ENCODE measurements at places on chromosomes 3 and 15.

DNA sequence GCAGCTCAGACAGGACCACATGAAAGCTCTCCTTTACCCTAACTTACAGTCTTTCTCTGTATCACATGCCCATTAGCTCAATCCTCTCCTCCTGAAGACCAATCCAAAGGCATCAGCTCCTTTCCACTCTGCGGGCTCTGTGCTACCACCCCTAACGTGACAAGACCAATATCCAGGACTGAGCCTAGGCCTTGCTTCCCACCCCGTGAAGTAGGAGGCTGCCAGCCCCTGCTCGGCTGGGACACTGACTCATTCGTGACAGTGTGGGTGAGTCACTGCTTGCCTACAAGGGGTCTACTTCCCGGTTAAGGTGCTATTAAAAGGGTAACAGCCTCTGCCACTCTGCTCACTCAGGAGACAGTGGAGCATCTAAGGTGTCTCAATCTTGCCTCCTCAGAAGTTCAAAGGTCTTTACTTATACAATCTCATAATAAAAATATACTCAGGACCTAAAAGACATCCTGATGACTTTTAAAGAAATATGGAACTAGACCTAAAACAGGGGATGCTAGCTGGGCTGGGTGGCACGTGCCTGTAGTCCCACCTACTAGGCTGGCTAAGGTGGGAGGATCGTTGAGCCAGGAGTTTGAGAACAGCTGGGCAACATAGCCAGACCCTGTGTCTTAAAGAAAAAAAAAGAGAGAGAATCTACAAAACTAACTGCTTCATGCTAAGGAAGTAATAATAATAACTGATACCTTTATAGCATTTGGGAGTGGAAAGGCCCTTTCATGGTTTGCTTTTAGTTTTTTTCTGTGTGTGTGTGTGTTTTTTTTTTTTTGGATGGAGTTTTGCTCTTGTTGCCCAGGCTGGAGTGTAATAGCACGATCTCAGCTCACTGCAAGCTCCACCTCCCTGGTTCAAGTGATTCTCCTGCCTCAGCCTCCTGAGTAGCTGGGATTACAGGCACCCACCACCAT is 55.0 kb downstream of the TMEM44 start:
- no peak for DNase-seq

DNA sequence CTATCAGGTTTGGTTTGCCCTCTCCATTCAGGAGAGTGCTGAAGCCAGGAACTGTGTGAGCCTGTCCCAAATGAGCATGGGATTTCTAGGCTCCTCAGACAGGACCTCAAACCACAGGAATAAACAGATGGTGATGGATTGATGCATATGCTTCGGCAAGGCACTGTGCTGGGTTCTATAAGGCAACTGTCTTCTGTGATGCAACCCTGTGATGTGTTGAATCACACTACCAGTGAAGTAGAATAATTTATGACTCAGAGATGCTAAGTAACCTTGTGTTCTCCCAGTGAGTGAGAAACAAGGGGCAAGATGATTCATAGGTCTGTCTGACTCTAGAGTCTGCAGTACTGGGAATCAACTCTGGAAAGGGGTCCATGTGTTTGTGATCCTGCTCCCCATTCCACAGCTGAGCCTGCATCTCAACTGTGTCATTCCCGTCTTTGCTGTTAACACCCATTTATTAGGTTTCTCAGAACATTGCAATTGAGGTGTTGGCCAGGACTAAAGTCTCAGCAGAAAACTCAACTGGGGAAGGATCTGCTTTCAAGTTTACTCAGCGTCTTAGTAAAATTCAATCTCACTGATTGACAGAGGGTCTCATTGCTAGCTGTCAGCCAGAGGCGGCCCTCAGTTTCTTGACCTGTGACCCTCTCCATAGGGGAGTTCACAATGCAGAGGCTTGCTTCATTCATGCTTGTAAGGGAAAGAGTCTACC is 510.1 kb upstream of the CFAP20DC start:
- DNase-seq: no peak

GRCh38 chr3:46613313-46614005 is 1.1 kb downstream of the FAM240A start:
- no peak for DNase-seq

- DNase-seq: no peak
Observed at GRCh38 chr3:183711516-183711915, 13.9 kb downstream of the YEATS2 start.

GRCh38 chr3:29802057-29802456 is 521.2 kb downstream of the RBMS3 start:
- no peak for DNase-seq

DNA sequence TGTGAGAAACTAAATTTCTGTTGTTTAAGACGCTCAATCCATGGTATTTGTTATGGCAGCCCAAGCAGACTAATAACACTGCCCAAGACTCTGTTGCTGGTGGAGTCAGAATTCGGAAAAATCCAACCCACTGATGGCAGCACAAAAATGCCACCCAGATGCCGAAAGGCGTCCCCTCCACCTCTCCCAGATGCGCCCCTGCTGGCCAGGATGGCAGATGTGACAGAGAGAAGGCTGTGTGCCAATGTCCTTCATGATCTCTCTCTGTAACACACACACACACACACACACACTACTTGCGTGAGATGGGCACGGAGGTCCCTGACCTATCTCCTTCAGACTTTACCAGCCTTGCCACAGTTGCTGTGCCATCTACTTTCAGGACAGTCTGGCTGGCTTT is 10.9 kb upstream of the LYSMD4 start:
- DNase-seq: no peak

DNA sequence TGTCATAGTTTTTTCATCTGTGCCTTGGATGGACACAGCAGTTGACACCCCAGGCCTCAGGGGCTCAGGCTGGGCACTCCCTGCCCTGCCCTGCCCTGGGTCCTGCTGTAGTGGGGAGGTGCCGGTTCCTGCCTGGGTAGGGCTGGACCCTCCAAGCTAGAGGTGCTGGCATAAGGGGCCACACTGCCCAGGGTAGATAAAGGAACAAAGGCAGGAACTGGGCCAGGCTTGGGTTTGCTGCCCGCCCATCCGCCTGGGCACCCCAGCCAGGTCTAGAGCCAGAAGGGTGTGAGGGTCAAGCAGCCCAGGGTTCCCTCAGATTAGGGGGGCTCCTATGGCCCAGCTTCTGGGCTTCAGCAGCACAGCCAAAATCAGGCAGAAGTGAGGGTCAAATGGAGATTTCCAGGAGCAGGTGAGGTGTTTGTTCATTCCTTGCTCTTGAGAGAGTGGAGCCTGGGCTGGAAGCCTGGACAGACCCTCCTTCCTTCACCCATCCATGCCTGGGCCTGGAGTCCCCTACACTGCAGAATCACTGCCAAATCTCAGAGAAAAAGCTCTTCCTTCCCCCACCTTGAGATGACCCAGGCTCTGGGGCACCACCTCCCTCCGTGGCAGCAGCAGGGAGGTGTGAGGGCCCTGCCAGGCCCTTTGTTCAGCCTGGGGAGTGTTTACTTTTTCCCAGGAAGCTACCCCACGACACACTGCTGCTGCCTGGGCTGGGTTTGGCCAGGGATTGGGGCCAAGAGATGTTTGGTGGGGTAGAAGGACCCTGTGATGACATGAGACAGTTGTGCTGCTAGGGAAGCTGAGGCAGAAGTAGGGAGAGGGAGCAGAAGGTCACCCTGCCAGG is 7.1 kb downstream of the SEMA3F start:
- no peak for DNase-seq

GRCh38 chr3:131729643-131730017 is 226.9 kb upstream of the MRPL3 start:
- no peak for DNase-seq

Data from SHP77 treated with DMSO at 0.1 percent for 48 hours (cell line).